NCI-H1092 (cell line): ENCODE measurements at places on chromosomes 12 and 14.

DNA sequence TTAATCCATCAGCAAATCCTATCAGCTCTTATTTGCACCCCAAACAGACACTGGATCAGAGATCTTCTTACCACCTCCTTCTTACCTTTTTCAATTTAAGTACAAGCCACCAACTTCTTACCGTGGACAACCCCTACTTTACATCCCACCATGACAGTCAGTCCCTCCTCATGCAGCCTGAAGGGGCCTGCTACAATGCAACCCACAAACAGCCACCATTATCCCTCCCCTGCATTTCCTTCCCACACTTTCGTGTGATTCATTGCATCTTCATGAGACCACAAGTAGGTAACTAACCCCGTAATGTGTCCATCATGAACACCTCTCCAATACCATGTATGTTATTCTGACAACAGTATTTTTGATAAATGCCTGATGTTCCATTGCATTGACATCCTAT lies 108.6 kb downstream of the BCL11B start:
- no peak for DNase-seq

GRCh38 chr14:60506985-60507829 lies 1.7 kb upstream of the SIX6 start:
- no peak for DNase-seq

GRCh38 chr14:61368781-61369453 lies 47.5 kb downstream of the PRKCH start:
- DNase-seq = no peak

DNA sequence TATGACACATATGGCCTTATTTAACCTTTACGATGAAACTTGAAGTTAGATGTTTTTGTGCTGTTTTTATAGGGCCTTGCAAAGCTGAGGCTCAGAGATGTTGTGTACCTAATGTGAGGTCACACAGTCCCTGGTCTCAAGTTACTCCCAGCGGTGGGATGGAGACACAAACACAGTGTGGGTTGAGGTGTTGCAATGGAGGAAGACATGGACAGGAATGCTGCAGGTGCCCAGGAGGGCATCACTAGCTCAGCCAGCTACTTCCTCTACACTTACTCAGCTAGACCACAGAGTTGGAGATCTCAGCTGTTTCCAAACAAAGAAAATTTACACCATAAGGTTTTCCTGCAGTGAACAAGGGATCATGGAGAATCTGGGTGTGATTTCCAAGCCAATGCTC lies 15.5 kb downstream of the LHX5 start:
- DNase-seq = no peak

- no peak for DNase-seq
Observed at GRCh38 chr14:96294246-96294645, 38.2 kb downstream of the BDKRB1 start.

DNA sequence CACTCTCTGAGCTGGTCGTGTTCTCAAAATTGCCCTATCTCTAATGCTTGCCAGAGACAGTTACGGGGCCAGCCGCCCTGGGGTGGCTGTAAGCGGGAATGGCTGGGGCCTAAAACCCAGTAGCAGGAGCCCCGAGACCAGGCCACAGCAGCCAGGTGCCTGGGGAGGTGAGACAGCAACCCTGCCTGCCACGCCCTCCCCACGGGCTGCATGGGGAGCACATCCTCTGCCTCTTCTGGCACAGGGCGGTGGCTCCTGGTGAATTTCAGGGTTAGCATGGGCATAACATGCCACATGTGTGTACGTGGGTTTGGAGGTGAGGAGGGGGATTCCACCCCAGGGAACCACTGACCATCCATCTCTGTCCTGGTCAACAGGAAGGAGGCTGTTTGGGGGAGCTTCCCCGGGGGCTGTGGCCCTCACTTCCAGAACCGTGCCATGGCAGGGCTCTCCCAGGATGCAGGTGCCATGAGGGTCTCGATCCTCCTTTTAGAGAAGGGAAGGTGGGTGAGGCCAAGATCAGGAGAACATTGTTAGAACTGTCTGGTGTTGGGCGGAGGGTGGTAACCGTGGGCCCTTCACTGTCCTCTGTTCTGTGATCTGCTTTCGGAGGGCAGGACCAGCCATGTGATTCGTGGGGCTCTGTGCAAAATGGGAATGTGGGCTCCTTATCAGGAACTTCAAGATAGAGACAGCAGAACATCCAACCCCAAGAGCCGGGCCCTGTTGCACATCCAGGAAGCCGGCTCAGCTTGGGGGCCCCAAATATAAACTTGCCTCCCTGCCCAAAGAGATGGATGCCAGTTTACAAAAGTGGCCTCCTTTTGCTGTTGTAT lies 312.2 kb upstream of the DIO3 start:
- DNase-seq = no peak

DNA sequence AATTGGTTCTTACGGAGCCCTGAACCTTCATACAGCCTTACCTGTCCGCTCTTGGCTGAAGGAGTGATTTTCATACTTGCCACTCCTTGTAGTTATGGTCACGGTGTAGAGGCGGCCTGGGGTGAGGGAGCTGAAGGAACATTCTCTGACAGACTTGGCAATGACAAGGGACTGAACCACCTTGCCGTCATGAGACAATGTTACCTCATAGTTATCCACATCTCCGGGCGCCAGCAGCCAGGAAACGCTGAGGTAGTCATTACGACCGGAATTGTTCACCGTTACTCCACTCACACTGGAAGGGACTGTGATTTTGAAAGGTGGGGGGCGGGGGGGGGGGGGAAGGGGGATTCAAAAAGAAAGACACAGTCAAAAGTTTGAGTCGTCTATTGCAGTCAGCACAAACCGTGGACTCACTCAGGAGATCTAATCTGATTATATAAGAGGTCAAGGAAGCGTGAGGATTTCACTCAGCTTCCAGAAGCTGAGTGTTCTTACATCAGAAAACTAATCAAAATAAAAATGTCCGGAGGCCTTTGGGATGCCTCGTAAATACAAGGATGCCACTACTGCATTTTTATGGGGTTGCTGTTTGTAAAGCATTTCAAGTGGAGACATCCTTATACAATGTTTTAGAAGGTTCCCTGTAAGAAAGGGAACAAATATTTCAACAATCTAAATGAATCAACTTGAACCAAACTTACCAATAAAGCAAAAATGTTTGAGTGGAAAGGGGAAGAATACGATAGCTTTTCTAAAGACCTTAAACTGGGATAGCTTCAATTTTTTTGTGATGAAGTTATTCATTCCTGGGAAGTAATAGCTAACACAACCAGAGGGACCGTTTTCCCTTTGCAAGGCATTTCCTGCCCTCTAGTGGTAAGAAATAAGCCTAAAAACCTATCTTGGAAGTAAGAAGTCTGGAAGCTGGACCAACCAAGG lies 60.6 kb downstream of the PTPRB start:
- peak; percentile 60 for DNase-seq

DNA sequence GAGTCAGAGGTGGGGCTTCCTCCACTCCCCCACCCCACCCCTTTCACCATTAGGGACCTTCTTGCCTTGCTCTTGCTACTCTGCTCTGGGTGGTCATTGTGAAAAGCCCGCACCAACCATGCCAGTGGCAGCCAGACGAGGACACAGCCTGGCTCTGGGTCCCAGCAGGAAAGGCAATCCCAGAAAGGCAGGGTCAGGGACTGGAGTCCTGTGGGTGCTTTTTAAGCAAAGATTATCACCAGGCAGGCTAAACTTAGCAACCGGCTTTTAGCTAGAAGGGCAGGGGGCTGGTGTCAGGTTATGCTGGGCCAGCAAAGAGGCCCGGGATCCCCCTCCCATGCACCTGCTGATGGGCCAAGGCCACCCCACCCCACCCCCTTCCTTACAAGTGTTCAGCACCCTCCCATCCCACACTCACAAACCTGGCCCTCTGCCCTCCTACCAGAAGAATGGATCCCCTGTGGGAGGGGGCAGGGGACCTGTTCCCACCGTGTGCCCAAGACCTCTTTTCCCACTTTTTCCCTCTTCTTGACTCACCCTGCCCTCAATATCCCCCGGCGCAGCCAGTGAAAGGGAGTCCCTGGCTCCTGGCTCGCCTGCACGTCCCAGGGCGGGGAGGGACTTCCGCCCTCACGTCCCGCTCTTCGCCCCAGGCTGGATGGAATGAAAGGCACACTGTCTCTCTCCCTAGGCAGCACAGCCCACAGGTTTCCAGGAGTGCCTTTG lies 1.2 kb upstream of the GAPDH start:
- peak; percentile 62 for DNase-seq

GRCh38 chr14:91171291-91171690 lies 57.4 kb downstream of the DGLUCY start:
- DNase-seq = no peak

DNA sequence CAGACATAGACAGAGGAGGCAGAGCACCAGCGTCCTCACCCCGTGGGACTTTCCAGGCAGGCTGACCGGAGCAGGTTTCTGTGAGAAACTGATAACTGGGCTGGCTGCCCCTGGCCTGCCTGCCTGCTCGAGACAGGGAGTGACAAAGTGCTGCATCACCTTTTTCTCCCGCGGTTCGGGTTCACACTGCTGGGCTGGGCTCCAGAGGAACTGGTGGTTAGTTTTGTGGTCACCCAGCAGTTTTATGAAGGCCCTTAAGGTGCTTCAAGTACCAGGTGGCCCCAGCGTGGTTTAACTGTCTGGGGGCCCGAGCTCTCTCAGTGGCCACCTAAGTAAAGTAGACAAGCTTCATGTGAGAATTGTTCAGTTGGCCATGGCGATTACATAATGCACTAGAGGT lies 1073.6 kb downstream of the BCL11B start:
- no peak for DNase-seq

GRCh38 chr14:101132051-101132571 lies 228.6 kb upstream of the RTL1 start:
- no peak for DNase-seq

DNA sequence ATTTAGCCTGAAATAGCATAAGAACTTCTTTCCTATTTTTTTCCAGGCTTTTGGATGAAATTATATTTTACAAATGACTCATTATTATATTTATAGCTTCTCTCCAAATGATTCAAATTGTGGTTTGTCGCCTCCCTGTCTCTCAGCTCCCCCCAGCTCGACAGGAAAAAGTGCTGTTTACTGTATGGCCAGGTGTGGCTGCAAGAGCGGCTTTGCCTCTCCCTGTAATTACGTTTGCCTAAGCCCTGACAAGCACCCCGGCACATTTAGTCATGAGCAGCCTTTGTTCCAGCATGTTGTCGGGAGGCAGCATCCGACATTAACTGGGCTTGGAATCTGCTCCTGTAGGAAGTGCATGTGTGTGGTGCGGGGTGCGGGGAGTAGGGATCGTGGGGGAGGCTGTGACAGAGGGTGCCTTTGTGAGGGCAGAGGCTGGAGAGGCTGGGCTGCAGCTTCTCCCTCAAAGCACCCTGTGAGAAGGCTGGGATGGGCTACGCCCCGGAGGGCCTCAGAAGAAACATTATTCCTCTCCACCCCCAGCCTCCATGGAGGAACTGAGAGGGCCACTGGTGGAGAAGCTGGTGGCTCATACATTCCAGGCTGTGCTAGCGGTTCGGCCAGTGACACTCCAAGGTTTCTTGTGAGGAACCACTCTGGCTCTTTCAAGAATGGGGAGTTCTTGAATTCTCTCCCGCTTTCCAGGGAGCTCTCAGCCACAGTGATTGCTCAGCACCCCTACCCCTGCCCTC lies 42.1 kb upstream of the CTDSP2 start:
- DNase-seq = peak; percentile 83

DNA sequence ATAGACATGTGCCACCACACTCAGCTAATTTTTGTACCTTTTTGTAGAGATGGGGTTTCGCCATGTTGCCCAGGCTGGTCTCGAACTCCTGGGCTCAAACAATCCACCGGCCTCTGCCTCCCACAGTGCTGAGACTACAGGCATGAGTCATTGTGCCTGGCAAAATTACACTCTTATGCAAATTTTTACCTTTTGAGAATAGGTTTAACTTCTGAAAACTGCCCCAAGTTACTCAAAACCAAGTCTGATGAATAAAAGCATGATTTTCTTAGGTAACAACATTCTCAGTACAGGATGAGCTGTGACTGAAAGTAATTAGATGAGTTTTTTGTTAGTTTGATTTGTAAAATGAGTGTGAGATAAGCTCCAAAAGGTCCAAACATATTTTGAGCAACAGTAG lies 166.0 kb downstream of the RPS29 start:
- DNase-seq = no peak

DNA sequence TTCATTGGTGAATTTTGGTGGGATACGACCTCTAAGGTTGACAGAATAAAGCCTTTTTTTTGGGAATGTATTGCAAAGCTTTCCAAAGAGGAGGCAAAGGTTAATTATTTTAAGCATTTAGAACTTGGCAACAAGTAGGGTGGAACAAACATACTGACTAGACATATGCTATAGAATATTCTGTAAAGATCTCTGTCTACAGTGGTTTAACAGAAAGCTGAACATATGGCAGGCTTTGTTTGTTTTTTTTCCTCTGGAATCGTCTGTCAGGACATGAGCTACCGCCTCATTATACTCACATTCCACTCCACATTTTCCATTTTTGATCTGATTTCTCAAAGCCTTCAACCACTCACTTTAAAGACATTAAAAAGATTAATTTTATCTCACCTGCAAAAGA lies 153.4 kb upstream of the PELI2 start:
- DNase-seq = no peak

- no peak for DNase-seq
Observed at GRCh38 chr14:69481815-69482568, 2.5 kb upstream of the PLEKHD1 start.

DNA sequence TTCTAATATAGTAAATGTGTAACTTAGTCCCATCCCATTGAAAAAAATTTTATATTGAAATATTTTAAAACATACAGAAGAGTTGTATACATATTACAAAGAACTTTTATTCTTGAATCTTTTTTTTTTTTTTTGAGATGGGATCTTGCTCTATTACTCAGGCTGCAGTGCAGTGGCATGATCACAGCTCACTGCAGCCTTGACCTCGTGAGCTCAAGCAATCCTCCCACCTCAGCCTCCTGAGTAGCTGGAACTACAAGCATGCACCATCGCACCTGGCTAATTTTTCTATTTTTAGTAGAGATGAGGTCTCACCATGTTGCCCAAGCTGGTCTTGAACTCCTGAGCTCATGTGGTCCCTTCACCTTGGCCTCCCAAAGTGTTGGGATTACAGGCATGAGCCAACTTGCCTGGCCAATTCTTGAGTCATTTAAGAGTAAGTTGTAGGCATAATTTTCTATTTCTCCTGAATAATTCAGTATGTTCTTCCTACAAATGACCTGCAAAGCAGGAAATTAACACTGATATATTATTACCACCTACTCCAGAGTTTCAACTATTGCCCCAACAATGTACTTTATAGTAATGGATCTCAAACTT lies 153.0 kb upstream of the BMP4 start:
- no peak for DNase-seq

GRCh38 chr12:128819293-128820144 lies 4.2 kb downstream of the SLC15A4 start:
- DNase-seq = no peak

DNA sequence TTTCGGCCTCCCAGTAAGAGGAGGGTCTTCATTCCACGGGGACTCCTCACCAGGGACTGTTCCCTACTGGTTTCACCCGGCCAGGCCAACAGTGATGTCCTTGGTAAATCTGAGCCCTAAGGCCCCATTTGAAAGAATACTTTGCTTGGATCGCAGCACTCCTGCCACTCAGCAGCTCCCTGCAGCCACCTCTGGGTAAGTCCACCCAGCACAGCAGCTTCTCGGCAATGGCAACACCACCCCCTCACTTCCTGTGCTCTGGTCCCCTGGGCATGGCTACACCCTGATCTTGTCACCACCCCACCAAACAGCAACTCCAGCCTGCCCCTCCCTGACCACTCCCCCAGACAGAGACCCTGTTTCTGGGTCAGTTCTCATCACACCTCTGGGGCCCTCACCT lies 100.3 kb downstream of the SETD3 start:
- no peak for DNase-seq

- no peak for DNase-seq
Observed at GRCh38 chr12:98106031-98106683, 409.2 kb upstream of the TMPO start.
